ENCODE measurements at places on chromosomes 2 and 18.

- no peak for DNase-seq
These were observed 57.5 kb downstream of the KIF5C start for GRCh38 chr2:148932536-148932935.

DNA sequence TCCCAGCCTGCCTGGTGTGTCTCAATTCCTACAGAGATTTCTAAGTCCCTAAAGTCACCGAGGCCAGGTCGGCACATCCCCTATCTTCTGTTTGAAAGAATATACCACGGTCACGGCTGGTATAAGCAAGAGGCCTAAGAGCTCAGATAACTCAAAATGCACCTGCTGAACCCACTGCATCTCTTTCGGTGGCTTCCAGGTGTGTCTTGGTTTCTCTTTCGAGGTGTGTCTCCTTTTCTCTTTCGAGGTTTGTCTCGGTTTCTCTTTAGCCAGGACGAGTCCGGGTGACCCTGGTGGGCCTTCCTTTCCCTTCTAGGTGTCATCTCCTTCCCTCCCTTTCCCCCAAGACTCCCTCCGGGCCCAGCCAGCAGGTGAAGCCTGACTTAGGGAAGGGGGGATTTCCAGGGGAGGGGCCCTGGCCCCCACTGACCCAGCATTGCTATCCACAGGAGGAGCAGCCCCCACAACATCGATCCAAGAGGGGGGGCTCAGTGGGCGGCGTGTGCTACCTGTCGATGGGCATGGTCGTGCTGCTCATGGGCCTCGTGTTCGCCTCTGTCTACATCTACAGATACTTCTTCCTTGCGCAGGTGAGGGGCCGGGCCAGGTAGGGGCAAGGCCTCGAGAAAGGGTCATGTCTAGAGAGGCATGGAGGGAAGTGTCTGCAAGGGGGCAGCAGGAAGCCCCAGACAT, 8.4 kb downstream of the ITM2C start:
- no peak for DNase-seq

GRCh38 chr2:209519906-209520305, 96.1 kb downstream of the MAP2 start:
- DNase-seq, result no peak

DNA sequence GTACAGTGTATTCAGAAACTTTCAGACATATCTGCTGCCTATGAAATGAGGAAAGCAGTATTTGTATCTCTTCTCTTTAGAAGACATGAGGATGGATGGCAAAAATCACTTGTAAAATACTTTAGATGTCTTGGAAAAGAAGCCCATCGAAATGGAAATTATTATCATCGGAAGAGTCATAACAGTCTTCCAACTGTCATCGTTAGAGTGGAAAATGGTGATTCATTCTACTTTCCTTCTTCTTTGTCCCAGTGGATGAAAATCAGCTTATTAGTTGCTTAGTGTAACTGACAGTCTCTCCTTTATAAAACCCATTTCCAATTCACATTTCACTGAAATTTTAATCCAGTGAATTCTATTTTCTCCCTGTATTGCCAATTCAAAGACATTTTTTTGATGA, 1323.7 kb upstream of the PIK3C3 start:
- no peak for DNase-seq

DNA sequence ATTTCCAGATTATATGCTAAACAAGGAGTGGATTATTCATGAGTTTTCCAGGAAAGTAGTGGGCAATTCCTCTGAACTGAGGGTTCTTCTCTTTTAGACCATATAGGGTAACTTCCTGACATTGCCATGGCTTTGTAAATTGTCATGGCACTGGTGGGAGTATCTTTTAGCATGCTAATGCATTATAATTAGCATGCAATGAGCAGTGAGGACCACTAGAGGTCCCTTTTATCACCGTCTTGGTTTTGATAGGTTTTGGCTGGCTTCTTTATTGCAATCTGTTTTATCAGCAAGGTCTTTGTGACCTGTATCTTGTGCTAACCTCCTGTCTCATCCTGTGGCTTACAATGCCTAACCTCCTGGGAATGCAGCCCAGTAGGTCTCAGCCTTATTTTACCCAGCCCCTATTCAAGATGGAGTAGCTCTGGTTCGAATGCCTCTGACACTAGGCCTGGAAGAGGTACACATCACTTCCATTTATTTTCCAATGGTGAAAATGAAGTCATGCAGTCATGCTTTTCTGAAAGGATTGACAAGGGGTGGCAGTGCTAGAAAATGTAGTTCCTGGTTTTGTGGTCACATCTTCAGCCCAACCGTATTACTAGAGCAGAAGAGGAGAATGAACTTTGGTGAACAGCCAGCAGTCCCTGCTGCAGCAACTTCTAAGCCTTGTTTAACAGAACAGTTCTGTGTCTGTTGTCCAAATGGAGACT, 26.6 kb upstream of the ITGA4 start:
- DNase-seq, result no peak

GRCh38 chr18:54843314-54843713, 15.0 kb downstream of the RAB27B start:
- no peak for DNase-seq

GRCh38 chr2:96552315-96553175, 16.0 kb downstream of the ARID5A start:
- DNase-seq, result no peak

GRCh38 chr2:121791801-121792221, 36.4 kb downstream of the TSN start:
- no peak for DNase-seq

DNA sequence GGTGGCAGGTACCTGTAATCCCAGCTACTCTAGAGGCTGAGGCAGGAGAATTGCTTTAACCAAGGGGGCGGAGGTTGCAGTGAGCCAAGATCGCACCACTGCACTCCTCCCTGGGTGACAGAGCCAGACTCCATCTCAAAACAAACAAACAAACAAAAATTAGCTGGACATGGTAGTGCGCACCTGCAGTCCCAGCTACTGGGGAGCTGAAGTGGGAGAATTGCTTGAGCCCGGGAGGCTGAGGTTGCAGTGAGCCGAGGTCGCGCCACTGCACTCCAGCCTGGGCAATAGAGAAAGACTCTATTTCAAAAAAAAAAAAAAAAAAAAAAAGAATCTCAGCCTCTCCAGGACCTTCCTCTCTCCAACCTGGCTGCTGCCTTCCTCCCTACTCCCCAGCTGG, 20.1 kb downstream of the SRSF7 start:
- DNase-seq, result no peak

GRCh38 chr2:136167721-136168475, 49.9 kb upstream of the CXCR4 start:
- no peak for DNase-seq

GRCh38 chr2:40559175-40559574, 107.3 kb upstream of the SLC8A1 start:
- DNase-seq, result no peak

- DNase-seq, result no peak
These were observed 435 bp downstream of the MYO7B start for GRCh38 chr2:127535918-127536317.

- no peak for DNase-seq
These were observed 38.5 kb downstream of the CARF start for GRCh38 chr2:202950592-202950991.

DNA sequence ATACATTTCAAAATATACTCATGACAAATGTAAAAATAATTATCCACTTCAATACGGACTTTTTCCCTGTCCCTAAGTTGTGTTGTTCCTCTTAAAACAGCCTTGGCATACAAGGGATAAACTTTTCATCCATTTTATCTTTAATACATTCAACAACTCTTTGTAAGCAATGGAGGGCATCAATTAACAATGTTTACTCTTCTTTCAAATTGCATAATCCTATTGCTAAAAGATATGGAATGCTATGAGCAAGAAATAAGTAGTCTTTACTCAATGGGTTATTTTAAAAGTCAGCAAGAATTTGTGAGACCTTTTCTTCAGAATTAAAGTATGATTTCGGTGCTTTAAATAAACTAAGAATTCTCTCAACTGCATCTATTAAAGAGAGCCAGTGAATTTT, 41.9 kb downstream of the SCN9A start:
- DNase-seq, result no peak

DNA sequence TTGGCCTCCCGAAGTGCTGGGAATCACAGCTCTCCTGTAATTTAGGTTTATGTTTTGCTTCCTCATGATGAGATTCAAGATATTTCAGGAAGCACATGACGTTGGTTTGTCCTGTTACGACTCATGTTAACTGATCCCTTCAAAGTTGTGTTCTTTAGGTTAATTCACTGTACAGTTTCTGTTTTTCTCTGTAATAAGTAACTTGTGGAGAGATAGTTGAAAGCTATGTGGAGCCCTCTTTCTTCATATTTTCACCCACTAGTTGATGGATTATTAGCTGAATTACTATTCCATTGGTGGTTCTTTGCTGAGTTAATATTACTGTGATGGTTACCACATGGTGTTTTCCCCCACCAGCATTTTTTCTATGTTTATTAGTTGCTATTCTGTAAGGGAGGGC, 18.3 kb upstream of the CHCHD5 start:
- DNase-seq, result no peak

DNA sequence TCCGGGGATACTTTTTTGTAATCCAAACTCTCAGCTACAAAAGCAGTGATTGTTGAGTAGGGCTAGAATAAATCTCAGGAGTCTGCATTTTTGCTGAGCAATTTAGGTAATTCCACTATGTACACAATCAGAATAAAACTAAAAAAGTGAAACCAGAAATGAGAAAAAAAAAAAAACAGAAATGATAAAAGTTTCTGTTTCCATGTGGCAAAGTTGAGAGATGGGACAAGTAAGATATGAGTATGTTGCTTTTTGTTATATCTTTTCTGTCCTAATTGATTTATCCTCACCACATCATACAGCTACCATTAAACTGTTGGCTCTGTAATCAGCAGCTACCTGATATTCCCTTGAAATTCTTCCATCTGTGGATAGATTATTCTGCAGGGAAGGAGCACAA, 92.7 kb downstream of the VWC2L start:
- no peak for DNase-seq

GRCh38 chr18:79863161-79864005, 65.6 kb downstream of the KCNG2 start:
- no peak for DNase-seq

GRCh38 chr2:95530734-95531133, 46.2 kb upstream of the TRIM43B start:
- DNase-seq, result no peak

GRCh38 chr2:101190747-101191516, 39.8 kb upstream of the TBC1D8 start:
- no peak for DNase-seq

DNA sequence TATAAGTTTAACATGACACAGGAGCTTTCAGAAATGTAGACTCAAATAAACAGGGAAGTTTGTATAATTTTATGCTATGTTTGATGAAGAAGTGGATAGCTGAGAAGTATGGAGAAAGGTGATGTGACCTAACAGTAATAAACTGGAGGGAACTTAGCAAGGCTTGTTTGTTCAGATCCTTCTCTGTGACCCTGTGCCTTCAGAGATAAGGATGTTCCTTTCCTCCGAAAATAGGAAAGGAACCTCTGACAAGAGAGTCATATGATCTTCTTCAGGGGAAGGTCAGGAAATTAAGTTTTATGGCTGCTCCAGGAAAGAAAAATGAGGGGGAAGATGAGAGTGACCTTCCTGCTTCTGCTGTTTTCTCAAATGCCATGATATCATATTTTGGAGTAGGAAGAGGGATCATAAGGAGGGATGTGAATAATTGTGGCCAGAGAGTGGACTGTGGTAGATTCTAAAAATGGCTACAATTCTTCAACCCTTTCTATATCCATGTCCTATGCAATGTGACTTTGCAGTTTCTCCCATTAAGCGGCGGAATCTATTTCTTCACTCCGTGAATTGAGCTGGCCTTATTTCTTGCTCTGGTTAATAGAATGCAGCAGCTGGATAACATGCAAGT, 8.5 kb upstream of the C2orf69 start:
- DNase-seq, result no peak

- DNase-seq, result no peak
These were observed 336.5 kb upstream of the ZNF804A start for GRCh38 chr2:184261818-184262217.

GRCh38 chr2:101752716-101753616, 55.5 kb downstream of the MAP4K4 start:
- no peak for DNase-seq

- no peak for DNase-seq
These were observed 177.1 kb upstream of the HAAO start for GRCh38 chr2:42969231-42970150.

- DNase-seq, result no peak
These were observed 53.2 kb downstream of the EEF1B2 start for GRCh38 chr2:206212673-206213513.

GRCh38 chr2:31674446-31674845, 93.7 kb upstream of the SRD5A2 start:
- DNase-seq, result no peak

DNA sequence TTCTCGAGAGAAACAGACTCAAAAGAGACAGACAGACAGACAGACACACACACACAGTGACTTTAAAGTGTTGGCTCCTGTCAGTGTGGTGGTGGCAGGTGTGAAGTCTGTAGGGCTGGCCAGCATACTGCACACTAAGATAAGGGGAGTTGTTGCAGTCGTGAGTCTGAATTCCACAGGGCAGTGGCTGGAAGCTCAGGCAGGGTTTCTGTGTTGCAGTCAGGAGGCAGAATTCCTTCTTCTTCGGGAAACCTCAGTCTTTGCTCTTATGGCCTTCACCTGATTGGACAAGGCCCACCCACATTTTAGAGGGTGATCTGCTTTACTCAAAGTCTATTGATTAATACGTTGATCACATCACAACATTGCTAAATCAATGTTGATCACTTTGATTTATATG, 478.4 kb upstream of the HS6ST1 start:
- no peak for DNase-seq

GRCh38 chr2:85647823-85648526, 20.0 kb downstream of the SFTPB start:
- DNase-seq, result no peak

DNA sequence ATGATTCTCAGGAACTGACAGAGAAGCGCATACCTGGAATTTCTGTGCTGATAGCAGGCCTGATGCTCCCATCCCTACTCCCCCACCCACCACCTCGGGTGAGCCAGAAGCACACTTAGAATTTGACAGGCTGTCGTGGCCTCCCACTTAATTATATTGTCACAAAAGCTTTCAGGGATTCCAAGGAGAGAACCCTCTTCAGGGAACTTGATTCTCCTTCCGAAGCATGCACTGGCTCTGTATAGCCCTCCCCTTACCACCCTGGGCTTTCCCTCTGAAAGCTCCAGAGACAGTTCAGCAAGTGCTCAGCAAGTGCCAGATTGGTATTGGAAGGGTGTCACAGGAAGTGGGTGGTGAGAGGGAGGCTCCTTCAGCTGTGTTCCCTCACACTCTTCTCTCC, 252.5 kb upstream of the SIX2 start:
- no peak for DNase-seq

GRCh38 chr2:85439986-85440385, 21.5 kb downstream of the SH2D6 start:
- DNase-seq, result no peak

Data from stimulated activated CD8-positive, alpha-beta memory T cell treated with anti-CD3 and anti-CD28 coated beads, Interleukin-4, amount 100 ng/mL, for 1 hour (primary cell).